Stimulated activated CD8-positive, alpha-beta memory T cell treated with anti-CD3 and anti-CD28 coated beads, Interleukin-7, amount 100 ng/mL, for 1 hour (primary cell): ENCODE measurements at places on chromosomes 4 and X.

GRCh38 chr4:86977621-86978184 is 42.9 kb downstream of the AFF1 start:
- DNase-seq, result no peak

- no peak for DNase-seq
These were observed 39.0 kb downstream of the PLAC8 start for GRCh38 chr4:83075311-83076095.

DNA sequence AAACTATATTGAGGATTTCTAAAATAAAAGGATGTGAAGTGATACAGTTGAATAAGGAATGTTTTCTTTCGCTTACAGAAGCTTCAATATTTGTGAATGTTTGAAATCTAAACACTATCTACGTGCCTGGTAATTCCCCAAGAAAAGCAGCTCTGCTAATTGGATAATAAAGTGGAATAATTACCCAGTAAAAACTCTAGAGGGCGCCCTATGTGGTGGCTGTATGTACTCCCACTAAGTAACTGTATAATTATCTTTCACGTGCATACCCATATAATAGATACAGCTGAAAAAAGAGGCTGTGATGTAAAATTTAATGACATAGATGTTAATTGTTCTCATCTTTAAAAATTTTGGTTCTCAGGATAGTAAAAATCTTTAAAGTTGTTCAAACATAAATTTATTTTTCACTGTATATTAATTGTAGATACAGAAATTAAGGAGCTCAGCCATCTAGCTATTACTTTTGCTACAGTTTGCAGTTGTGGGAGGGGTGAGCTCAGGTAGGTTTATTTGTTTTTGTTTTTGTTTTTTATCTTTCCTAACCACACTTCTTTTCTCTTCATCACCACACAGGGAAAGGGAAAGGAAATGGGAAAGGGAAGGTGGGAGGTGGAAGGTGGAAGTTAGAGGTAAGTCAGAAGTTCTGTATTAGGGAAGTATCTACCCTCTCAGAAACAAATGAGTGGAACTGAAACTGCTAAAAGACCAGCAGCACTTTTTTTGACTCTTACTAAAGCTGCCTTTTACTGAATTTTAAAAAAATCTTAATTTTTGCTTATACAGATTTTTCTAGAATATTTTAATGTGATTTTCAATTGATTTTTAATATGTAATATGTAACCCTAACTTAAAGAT is 151.7 kb upstream of the RPS6KA6 start:
- DNase-seq, result no peak

GRCh38 chr4:71050809-71051208 is 57.4 kb downstream of the DCK start:
- no peak for DNase-seq

DNA sequence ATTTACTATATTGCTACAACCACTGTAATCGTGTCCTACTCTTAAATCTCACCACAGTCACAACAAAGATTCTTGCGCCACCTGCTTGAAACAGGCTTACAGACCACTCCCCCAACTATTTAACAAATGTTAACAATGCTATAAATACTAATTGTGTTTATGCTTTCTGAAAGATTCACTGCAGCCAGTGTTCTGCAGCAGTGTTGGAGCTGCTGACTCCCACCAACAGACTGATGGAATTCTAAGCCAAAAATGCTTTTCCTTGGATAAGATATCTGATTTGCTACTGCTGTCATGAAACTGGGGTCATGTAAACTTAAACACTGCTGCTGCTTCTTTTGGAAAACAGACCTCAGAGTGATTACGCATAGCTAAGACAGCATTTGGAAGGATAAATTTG is 244.2 kb upstream of the MAB21L2 start:
- no peak for DNase-seq

- DNase-seq, result no peak
These were observed 61.4 kb downstream of the HTRA3 start for GRCh38 chr4:8330821-8331574.

- DNase-seq, result no peak
These were observed 49.2 kb downstream of the GPC4 start for GRCh38 chrX:133365871-133366611.

- no peak for DNase-seq
These were observed 30.5 kb upstream of the PPP2R2C start for GRCh38 chr4:6502747-6503465.

GRCh38 chr4:15784959-15785634 is 7.0 kb downstream of the CD38 start:
- no peak for DNase-seq

GRCh38 chrX:78071331-78071730 is 32.7 kb upstream of the PGK1 start:
- no peak for DNase-seq

DNA sequence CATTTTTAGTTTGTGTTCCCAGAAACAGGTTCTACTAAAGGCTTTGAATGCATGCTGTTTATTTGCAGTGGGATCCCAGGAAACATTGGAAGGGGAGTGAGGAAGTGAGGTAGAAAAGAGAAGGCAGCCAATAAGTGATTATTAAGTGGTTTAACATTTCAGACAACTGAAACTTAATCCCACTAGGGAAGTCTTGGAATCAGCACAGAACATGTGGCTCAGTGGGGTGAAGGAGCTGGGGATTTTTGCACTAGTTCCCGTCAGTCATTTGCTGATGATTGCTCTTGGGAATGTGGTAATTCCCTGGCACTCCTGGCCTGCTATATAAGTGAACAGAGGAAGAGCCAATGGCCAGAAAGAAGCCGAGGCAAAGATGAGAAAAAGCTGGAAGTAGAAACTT is 1053.0 kb upstream of the IGFBP7 start:
- no peak for DNase-seq

DNA sequence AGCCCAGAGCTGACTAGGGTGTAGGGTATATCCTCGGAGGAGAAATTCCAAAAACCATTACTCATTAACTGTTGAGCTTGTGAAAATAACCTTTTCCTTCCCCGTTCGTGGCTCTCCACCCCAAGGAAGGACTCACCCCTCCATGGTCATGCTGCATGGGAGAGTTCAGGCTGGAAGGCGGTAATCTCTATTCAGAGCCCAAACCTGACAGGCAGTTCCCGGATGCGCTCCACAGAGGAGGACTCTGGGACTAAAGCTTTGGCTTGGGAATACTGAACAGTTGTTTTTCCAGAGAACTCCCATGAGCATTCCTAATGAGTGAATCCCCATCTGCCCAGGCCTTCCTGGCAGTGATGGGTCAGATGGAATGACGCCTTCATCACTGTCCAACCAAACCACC is 125.4 kb downstream of the BCOR start:
- DNase-seq, result no peak

DNA sequence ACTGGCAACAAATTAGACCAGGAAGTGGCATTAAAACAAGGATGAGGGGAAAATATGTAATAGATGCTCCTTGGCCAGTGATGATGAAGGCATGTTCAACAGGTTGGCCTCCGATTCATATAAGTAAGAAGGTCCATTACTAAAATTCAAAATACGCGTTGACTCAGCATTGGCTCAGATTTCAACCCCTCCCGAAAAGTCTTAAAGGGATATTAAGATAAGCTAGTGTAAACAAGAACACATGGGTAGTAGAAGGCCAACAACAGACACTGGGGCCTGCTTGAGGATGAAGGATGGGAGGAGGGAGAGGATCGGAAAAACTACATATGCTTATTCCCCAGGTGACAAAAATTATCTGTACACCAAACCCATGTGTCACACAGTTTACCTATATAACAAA is 19.1 kb upstream of the LAP3 start:
- no peak for DNase-seq

- no peak for DNase-seq
These were observed 11.0 kb downstream of the DHRSX start for GRCh38 chrX:2489446-2490445.

DNA sequence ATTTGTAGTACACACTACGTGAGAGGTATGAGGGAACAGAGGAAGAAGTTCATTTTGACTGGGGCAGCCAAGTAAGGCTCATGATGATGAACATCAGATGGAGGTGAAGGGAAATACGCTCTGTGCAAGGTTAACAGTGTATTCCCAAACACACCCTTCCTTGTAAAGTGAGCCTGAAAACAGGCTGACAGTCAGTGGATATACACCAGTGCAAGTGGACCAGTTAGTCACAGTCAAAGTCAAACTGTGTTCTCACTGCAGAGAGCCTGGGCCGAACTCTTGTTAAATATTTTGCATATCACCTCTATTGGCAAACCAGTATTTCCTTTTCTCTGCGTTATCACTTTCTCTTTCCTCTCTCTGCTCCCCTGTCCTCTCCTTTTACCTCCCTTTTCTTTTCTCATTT is 23.4 kb upstream of the RHOH start:
- no peak for DNase-seq

GRCh38 chr4:124596816-124597215 is 115.7 kb downstream of the ANKRD50 start:
- no peak for DNase-seq
